Immature natural killer cell (primary cell): ENCODE measurements at places on chromosomes 1 and 21. TPM values are rescaled to one million over a fixed set of nuclear protein-coding genes. Genes with fewer than 3 reads are reported as not detected.

- no peak for DNase-seq
- H3K4me1 ChIP-seq, result no peaks in the 10 kb centered on the region
- no peaks in the 10 kb centered on the region for H3K27me3 ChIP-seq
Measured at GRCh38 chr1:156379420-156380165, 10.6 kb downstream of the RHBG start.

BEST4 gene
- not detected for polyA plus RNA-seq

GRCh38 chr1:93613898-93614297 lies 67.7 kb downstream of the BCAR3 start:
- H3K4me1 ChIP-seq, result peaks cover 27% of the 10 kb centered on the region
- no peaks in the 10 kb centered on the region for H3K36me3 ChIP-seq
- DNase-seq, result no peak
- no peak overlapping the region for H3K27ac ChIP-seq
- peaks cover 2% of the 10 kb centered on the region for H3K27me3 ChIP-seq

CA14 gene
- polyA plus RNA-seq, result 0.27 TPM

DNA sequence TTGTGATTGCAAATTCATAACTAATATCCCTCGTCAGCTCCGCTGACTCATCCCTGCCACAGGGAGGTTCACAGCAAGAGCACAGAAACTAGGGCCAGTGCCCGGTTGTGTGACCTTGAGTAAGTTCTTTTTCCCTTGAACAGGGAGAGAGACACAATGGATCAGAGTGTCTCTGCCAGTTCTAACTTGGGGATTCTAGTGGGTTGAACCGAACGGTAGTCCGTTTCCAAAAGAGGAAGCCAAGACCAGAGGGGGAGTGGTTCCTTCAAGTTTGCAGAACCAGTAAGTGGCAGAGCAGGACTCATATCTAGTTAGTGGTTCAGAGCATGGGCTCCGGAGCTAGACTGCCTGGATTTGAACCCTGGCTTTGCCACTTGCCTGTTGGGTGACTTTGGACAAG lies 4.9 kb upstream of the SHISA4 start:
- no peak overlapping the region for H3K27ac ChIP-seq
- peaks cover 6% of the 10 kb centered on the region for H3K27me3 ChIP-seq
- H3K4me1 ChIP-seq, result peaks cover 2% of the 10 kb centered on the region
- no peak overlapping the region for H3K4me3 ChIP-seq
- no peak for DNase-seq
- no peaks in the 10 kb centered on the region for H3K36me3 ChIP-seq

DNA sequence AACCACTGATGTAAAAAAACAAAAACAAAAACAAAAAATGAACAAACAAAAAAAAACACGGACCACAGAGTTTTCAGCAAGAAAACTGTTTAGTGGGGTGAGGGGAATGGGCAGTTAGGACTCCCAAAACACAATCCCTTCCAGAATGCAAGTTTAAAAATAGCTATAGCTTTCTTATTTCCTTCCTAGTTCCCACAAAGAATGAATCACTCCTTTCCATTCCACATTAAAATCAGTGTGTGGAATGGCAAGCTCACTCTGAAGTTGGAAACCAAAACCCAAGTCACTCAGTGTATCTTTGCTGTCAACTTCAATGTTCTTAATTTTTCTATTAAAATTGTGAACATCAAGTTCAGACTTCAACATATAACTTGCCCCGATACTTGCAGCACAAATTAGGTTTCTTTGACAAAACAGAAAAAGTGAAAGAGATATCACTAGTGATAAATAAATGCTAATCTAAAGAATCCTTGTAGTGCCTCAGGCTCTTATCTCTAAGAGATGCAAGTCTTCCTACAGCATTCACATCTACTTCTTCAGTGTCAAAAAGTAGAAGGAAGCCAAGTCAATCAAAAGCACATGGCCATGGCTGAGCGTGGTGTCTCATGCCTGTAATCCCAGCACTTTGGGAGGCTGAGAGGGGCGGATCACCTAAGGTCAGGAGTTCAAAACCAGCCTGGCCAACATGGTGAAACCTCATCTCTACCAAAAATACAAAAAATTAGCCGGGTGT lies 45.5 kb downstream of the TOR3A start:
- no peak overlapping the region for H3K27ac ChIP-seq
- H3K27me3 ChIP-seq, result no peaks in the 10 kb centered on the region
- H3K36me3 ChIP-seq, result peaks cover 4% of the 10 kb centered on the region
- H3K4me3 ChIP-seq, result no peak overlapping the region

TIMM17A gene
- polyA plus RNA-seq, result 42.9 TPM

DNA sequence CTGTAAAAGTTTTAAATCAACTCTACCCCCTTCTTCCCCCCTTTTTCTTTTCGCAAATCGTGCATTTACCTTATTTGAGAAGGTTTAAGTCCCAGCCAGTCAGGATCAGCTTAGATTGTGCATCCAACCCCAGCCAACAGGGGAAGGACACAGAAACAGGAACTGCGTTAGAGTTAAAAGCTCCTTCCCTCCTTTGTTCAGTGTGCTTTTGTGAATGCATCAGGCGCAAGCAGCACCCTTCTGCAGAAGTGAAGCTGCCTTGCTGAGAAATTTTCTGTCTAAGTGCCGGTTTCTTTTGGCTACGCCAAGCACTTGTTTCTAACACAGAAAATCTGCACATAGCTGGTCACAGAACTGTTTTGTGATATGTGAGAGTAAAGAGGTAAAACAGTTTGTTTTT lies 56.2 kb upstream of the PRRC2C start:
- no peaks in the 10 kb centered on the region for H3K4me1 ChIP-seq
- no peaks in the 10 kb centered on the region for H3K27me3 ChIP-seq
- H3K36me3 ChIP-seq, result no peaks in the 10 kb centered on the region
- no peak overlapping the region for H3K27ac ChIP-seq
- no peak overlapping the region for H3K4me3 ChIP-seq

- peak overlapping the region; percentile 96 for H3K4me3 ChIP-seq
- peak overlapping the region; percentile 84 for H3K27ac ChIP-seq
- peaks cover 84% of the 10 kb centered on the region for H3K4me1 ChIP-seq
- H3K36me3 ChIP-seq, result peaks cover 34% of the 10 kb centered on the region
Measured at GRCh38 chr1:160800142-160800541, 4.2 kb downstream of the LY9 start.

DNA sequence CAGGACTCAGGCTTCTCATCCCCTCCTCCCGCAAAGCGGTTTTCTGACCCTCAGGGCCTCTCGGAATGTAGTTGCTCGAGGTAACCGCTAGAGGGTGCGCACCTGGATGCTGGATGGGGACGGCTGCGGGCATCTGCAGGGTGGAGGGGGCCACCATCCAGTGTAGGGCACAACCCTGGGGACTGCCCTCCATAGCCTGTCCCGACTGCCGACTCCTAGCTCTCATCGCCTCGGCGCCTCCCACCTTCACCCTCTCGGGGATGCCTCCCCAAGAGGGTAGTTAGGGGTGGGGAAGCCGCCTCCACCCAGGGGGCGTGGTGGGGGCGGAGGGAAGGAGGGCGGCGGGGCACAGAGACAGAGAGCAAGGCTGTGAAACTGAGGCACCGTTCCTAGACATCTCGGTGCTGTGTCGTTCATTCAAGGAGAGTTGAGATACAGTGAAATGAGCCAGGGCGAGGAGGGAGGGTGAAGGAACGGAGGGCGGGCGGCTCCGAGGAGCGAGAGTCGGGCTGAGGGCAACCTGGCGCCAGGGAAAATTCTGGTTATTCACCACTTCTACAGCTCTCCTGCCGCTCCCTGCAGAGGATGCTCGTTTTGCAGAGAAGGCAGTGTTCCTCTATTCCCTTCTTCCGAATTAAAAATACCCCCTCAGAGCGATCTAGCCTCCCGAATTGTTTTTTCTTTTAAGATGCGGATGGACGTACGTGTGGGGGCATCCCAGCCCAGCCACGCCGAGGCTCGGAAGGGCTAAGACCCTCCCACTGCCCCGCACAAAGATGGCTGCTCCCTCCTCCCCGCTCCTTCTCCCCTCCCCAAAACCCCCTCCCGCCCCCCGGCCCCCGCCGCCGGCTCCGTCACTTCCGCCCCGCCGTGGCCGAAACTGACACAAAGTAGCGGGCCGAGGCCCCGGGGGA lies at the start of gene ATP8B2:
ATP8B2 (plus strand) TSS at position 857 of the 914 bp plus-strand sequence. CDS start 2,617 bp downstream, outside the sequence.
- H3K27ac ChIP-seq, result peak within 1 kb of the TSS; percentile 88
- no peaks in the 10 kb centered on the region for H3K36me3 ChIP-seq
- peak within 1 kb of the TSS; percentile 94 for H3K4me3 ChIP-seq
- DNase-seq, result peak; percentile 82

DNA sequence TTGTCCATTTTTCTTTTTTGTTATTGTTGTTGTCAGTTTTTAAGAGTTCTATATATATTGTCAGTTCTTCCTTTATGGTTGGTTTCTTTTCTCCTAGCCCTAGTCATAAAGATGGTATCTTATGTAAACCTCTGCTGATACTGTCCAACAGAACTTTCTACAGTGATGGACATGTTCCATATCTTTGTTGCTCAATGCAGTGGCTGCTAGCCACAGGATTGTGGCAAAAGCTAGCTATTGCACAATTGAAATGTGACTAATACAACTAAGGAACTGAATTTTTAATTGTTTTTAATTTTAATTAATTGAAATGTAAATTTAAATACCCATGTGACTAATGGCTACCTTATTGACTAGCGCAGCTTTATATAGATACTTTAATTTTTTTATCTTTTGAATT lies 411.8 kb upstream of the PTBP2 start:
- H3K4me3 ChIP-seq, result no peak overlapping the region
- no peaks in the 10 kb centered on the region for H3K4me1 ChIP-seq
- no peak for DNase-seq
- no peak overlapping the region for H3K27ac ChIP-seq
- H3K27me3 ChIP-seq, result no peaks in the 10 kb centered on the region

DNA sequence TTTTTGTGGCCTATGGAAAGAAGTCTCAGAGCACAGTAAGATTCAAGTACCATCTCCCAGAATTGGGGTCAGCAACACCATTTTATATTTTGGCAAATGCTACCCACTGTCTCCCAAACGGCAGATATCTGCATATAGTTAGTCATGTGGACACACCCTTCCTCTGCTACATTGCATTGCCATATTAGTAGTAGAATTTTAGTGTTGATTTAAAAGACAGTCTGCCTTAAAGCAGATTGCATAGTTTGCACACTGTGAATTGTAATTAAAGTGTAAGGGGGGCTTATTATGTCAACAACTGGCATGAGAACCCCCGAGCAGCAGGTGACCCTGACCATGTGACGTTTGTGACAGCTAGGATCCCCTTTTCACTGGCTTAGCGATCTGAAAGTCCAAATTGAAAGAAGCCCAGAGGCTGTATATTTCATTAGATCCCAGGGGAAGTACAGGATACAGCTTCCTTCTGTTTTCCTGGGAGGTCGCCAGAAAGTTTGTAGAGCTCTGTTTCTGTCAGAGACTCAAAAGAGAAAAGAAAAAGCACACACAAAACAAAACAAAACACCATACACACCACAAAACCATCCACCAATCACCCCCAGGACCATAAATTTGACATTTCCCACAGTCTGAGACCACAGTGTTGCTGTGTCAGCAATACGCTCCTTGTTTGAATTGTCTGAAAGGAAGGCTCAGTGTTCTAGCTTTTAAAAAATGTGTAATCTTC lies 172.4 kb downstream of the NFIA start:
- H3K4me1 ChIP-seq, result peaks cover 35% of the 10 kb centered on the region
- peak; percentile 41 for DNase-seq

DNA sequence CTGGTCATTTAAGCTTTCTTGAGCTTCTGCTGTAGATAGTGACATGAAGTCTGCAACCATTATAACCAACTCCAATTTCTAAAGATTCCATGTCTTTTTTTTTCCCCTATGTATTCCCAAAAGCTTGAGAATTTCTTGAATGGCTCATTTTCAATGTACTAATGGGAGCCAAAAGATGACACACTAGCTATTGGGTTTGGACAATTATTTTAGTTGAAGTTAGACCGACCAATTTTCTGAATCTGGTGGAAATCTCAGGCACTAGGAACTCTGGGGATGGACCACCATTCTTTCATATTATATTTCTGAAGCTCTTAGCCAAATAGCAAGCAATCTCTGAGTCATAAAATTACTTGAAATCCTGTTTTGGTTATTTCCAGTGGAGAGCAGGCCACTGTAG lies 617.4 kb upstream of the ADAMTS5 start:
- H3K27ac ChIP-seq, result no peak overlapping the region
- no peaks in the 10 kb centered on the region for H3K36me3 ChIP-seq
- H3K4me1 ChIP-seq, result no peaks in the 10 kb centered on the region
- peaks cover 2% of the 10 kb centered on the region for H3K27me3 ChIP-seq

DNA sequence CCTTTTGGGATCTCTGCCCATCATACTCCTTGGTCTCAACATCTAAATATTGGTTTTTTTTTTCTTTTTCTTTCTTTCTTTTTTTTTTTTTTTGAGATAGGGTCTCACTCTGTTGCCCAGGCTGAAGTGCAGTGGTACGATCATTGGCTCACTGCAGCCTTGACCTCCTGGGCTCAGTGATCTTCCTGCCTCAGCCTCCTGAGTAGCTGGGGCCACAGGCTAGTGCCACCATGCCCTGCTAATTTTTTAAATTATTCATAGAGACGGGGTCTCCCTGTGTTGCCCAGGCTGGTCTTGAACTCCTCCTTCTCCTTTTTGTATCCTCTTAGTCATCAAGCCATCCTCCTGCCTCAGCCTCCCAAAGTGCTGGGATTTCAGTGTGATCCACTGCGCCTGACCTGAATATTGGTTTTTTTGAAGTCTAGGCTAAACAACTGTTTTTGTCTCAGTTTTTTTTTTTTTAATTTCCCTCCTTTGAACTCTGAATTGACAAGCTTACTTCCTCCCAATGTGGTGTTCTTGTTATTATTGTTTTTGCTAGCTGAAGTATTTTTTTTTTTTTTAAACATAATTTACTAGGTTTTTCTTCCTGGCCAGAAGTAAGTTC lies 30.9 kb downstream of the MAPKAPK2 start:
- H3K4me3 ChIP-seq, result peak overlapping the region; percentile 64
- peaks cover 18% of the 10 kb centered on the region for H3K27me3 ChIP-seq
- peak overlapping the region; percentile 95 for H3K27ac ChIP-seq
- DNase-seq, result peak; percentile 49

DNA sequence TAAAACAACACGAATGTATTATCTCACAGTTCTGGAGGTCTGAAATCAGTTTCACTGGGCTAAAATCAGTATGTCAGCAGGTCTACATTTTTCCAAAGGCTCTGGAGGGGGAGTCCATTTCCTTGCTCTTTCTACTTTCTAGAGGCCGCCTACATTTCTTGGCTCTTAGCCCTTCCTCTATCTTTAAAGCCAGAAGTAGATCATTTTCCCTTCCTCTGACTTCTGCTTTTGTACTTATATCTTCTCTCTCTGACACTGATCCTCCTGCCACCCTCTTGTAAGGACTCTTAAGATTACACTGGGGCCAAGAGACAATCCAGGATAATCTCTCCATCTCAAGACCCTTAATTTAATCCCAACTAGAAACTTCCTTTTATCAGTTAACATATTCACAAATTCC lies 41.4 kb downstream of the MSH4 start:
- peaks cover 3% of the 10 kb centered on the region for H3K36me3 ChIP-seq
- H3K27me3 ChIP-seq, result peaks cover 2% of the 10 kb centered on the region
- no peak overlapping the region for H3K4me3 ChIP-seq
- no peak overlapping the region for H3K27ac ChIP-seq
- no peak for DNase-seq

GRCh38 chr1:167456524-167456923 lies 61.8 kb downstream of the CD247 start:
- H3K4me1 ChIP-seq, result peaks cover 81% of the 10 kb centered on the region
- DNase-seq, result no peak
- peak overlapping the region; percentile 85 for H3K4me3 ChIP-seq
- peaks cover 32% of the 10 kb centered on the region for H3K27me3 ChIP-seq
- peak overlapping the region; percentile 99 for H3K27ac ChIP-seq

CFHR3 gene
- polyA plus RNA-seq, result not detected
